ENCODE measurements at places on chromosomes 12 and 14. TPM values are rescaled to one million over a fixed set of nuclear protein-coding genes. Genes with fewer than 3 reads are reported as not detected.

The TSPAN9 gene
- total RNA-seq: 24.6 TPM

The ACVRL1 gene
- total RNA-seq: 12.5 TPM

The TDG gene
- 15.2 TPM for total RNA-seq

The MMP19 gene
- total RNA-seq: 5.2 TPM

The BMAL2 gene
- 111 TPM for total RNA-seq

The BCL2L14 gene
- total RNA-seq: not detected

The ASB2 gene
- total RNA-seq: 1.2 TPM

The PTPRR gene
- total RNA-seq: 2.2 TPM

The SLC5A8 gene
- not detected for total RNA-seq

The TAS2R8 gene
- total RNA-seq: not detected

The TUNAR gene
- not detected for total RNA-seq

The ALDH1L2 gene
- total RNA-seq: 62.8 TPM

The LARP4 gene
- 42.6 TPM for total RNA-seq

The INHBC gene
- total RNA-seq: not detected

The ORAI1 gene
- total RNA-seq: 8.5 TPM

The ACOT4 gene
- total RNA-seq: 1.00 TPM

The DHRS2 gene
- 0.22 TPM for total RNA-seq

The VRK1 gene
- 63.9 TPM for total RNA-seq

The MNAT1 gene
- total RNA-seq: 54.9 TPM

The RAB15 gene
- 2.7 TPM for total RNA-seq

The WIF1 gene
- 3.3 TPM for total RNA-seq

The EPYC gene
- total RNA-seq: not detected

The OAS3 gene
- 7.7 TPM for total RNA-seq

The NKX2-8 gene
- total RNA-seq: not detected

The RNU4-1 gene
- total RNA-seq: under 0.01 TPM

The MANSC4 gene
- not detected for total RNA-seq

The ARHGAP5 gene
- total RNA-seq: 94.1 TPM

The PRIMA1 gene
- total RNA-seq: not detected

The TMTC1 gene
- total RNA-seq: 27.9 TPM

The PLBD2 gene
- total RNA-seq: 56.9 TPM

The JDP2 gene
- 41.3 TPM for total RNA-seq

The ZFHX2 gene
- 0.62 TPM for total RNA-seq

The GPR137C gene
- total RNA-seq: 0.44 TPM

The PRPH gene
- total RNA-seq: 0.22 TPM

The AKAP5 gene
- total RNA-seq: 0.44 TPM

The TAS2R46 gene
- 2.6 TPM for total RNA-seq
